Keratinocyte (primary cell): ENCODE measurements at places on chromosomes 2 and 18. TPM values are rescaled to one million over a fixed set of nuclear protein-coding genes. Genes with fewer than 3 reads are reported as not detected.

OSR1 gene
- polyA plus RNA-seq = 0.09 to 0.20 TPM (median 0.14 TPM) in 3 replicates

UGT1A8 gene
- polyA plus RNA-seq = 0.41 to 0.64 TPM (median 0.63 TPM) in 3 replicates

LINC00305 gene
- polyA plus RNA-seq = not detected in 3 replicates

SDC1 gene
- 696 to 1,073 TPM (median 1,057 TPM) in 3 replicates for polyA plus RNA-seq

DNA sequence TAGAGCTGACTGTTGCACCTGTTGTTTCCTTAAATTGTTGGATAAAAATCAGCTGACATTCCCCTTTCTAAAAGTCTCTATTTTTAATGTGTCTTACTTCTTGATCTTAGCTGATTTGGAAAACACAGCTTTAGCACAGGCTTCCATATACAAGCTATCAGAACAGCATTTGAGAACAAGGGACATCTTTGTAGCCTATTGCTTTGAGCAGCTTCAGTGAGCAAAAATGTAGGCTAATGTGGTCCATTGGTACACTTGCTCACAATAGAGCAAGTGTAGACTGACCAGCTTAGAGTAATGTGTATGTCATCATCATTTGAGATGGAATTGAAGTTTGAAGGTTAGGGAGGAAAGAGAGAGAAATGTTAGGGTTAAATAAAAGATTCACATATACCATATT lies 7.0 kb downstream of the INPP1 start:
- peaks cover 26% of the 10 kb centered on the region for H3K4me1 ChIP-seq
- no peak overlapping the region for H3K4me3 ChIP-seq
- H3K27me3 ChIP-seq = no peaks in the 10 kb centered on the region
- DNase-seq = no peak
- no peak overlapping the region for H3K27ac ChIP-seq
- H3K36me3 ChIP-seq = no peaks in the 10 kb centered on the region
